ENCODE measurements at places on chromosomes 5 and 9. TPM values are rescaled to one million over a fixed set of nuclear protein-coding genes. Genes with fewer than 3 reads are reported as not detected.

Gene THBS4
- 0.18 TPM for polyA plus RNA-seq

GRCh38 chr9:8826281-8826680, 1026.7 kb upstream of the DMAC1 start:
- DNase-seq, result no peak

Gene PCDHA12
- polyA plus RNA-seq, result 0.01 TPM

DNA sequence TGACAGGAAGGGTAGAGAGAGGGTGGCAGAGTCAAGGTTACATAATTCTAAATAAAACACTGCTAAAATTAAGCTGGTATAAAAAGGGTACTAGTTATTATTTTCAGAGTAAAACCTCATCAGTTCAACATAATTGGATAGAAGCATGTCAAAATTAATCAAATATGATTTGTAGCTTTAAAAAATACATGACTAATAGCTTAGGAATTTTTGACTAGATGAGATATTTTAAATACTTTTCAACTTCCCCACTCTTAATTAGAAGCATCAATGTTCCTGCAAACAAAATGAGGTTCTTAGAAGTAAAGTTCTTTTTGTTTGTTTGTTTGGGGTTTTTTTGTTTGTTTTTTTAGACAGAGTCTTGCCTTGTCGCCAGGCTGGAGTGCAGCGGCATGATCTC, 29.1 kb downstream of the HTR4 start:
- DNase-seq, result no peak

Gene SMIM33
- polyA plus RNA-seq, result not detected

Gene ZBED3
- polyA plus RNA-seq, result 5.2 TPM

GRCh38 chr5:92927291-92927778, 653.7 kb downstream of the NR2F1-AS1 start:
- DNase-seq, result no peak

GRCh38 chr5:142571371-142571770, 114.5 kb downstream of the FGF1 start:
- no peak for DNase-seq

DNA sequence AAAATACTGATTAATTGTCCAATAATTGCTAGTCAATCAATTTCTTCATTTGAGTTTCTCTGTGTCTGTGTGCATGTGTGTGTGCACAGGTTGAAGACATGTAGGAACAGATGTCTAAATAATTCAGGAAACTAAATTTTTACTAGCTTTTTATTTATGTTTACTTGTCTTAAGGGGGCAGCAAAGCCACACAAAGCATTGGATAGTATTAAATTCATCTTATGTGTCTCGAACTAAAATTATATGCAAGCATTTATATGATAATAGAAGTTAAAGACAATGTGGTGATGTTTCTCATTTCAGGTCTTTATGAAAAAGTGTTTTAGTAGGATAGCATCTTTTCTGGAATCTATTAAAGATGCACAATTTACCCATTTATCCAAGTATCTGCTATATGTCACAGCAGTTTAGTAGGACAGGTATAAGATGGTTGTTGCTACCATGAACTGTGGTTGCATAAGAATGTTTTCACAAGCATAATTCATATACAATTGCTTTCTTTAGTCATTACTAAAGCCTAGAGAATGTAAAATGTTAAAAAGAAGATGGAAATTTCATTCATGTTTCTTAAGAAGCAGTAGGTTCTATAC, 784.6 kb upstream of the NUDT12 start:
- no peak for DNase-seq

GRCh38 chr5:58786035-58786434, 203.2 kb downstream of the RAB3C start:
- DNase-seq, result no peak

Gene CCDC192
- polyA plus RNA-seq, result not detected

Gene KIF2A
- polyA plus RNA-seq, result 3.8 TPM

Gene CSF2
- not detected for polyA plus RNA-seq

DNA sequence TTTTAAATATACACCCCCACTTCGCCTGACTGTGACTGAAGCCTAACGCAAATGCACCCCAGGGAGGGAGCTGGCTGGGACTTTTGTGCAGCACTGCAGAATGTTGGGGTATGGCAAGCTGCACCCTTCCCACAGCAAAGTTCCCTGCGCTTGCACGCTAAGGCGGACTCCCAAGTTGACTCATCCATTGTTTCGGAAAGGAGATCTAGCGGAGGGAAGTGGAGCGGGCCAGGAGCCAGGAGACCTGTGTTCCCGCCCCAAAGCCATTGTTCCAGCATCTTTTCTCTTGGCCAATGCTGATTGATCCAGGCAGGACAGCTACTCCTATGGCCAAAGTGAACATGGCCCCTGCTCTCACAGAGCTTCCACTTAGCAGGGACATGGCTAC, 202.9 kb downstream of the AOPEP start:
- no peak for DNase-seq

DNA sequence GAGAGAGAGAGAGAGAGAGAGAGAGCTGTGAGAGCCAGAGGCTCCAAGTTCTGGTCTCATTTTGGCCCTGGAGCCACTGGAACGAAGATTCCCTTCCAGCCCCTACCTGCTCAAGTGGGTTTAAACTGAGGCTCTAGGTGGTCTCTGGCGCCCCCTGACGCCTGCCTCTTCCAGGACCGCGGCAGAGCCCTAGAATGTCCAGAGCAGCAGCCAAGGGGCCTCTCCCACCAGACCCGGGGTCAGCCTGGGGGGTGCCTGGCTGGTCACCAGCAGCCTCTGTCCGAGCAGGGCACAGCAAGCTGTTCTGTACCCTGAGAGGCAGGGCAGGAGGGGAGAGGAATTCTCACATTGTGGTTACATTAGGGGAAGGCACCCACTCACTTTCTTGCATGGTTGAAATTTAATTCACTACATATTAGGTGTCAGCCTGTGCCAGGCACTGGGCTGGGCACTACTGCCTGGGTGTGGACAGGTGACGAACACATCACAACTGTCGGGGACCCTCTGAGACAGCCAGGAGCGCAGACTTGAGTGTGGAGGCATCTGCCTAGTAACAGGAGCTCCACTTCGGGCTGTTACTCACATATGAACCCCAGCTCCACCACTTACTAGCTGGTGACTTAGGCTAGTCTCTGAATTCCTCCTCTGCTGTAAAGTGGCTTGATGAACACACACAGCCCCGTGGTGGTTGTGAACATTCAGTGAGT, 44.5 kb downstream of the AMBP start:
- DNase-seq, result peak; percentile 53

DNA sequence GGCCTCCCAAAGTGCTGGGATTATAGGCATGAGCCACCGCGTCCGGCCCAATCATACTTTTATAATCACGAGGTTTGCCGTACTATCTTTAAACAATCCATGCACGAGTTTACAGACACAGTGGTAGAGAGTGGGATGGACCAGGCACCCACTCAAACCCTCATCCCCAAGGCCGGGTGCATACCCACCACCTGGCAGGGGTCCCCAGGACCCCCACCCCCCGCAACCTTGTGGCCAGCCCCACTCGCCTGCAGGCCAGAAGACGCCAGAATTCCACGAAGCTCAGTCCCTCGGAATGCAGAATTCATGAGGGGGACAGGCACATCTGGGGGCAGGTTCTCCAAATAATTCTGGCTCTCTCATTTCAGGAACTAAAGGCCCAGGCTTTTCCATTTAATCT, 17.1 kb downstream of the NACC2 start:
- DNase-seq, result no peak

Gene SH3TC2
- 0.31 TPM for polyA plus RNA-seq

Gene NR2F1-AS1
- polyA plus RNA-seq, result 2.0 TPM

DNA sequence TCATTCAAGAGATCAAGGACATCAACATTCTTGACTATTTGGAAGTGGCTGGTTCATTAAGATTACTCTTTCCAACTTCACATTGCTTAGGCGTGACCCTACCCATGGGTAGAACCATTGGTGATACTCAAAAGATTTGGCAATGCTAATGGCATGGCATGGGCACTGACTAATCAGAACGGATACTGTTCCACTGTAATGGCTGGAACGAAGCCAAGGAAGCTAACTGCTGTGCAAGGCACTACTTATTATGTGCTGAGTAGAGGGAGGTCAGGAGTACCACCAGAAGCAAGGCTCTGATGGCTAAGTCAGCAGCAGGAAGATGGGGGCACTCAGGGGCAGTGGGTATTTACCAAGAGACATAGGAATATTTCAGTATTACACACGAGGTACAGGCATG, 31.9 kb downstream of the GNA14 start:
- DNase-seq, result no peak

Gene ALDOB
- 2,132 TPM for polyA plus RNA-seq

DNA sequence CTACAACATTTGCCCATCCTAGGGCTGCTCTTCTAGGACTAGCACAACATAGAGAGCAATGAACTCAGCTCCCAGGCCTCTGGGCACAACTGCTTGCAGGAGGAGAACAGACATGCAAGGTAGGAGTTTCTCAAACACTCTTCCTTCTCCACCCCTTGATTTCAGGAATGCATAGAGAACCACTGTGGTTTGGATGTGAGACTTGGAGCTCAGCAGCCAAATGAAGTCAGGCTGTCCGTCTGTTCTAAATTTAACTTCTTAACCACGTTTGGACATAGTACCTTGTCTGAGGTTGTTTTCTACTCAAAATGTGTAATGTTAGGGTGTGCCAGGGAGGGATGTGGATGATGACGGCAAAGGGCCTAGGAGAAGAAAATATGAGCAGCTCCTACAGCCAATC, 515.1 kb upstream of the TNC start:
- DNase-seq, result no peak

- no peak for DNase-seq
These were observed 102.5 kb upstream of the SREK1 start for GRCh38 chr5:66041627-66042026.

Gene SELENOP
- 1,788 TPM for polyA plus RNA-seq
